ENCODE measurements at places on chromosomes 2 and 18.

DNA sequence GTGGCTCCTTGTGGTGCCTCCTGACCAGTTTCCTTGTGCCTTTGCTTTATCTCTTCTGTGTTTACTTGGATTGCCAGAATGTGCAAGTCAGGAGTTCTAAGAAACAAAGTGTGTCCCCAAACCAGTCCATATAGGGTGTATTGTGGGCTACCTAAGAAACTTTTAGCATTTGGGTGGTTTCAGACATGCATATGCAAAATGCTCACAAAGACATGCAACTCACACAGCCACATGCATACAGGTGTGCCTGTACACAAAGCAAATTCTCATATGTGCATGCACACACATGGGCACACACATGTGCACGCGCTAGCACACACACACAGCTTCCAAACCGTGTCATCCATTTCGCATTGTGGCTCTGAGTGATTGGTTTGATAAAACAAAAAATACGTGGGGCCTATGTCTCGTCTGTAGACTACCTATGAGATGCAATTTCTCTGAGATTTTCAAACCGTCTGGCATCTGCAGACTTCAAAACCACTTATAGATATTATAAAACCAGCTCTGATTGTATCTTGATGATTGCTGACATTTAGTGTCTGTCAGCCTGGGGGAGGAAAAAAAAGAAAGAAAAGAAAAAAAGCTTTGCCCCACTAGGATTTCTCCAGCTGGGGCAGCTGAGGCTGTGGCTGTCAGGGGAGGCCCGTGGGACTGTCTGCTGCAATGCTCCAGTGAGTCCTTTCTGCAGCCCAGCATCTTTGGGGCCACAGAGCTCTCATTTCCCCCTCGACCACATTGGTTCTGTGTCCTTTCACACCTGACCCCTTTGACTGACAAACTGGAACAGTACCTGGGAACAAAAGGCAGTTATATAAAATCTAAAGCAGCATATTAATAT lies 556.1 kb downstream of the CMPK2 start:
- no peak for DNase-seq
- no peaks in the 10 kb centered on the region for H3K27me3 ChIP-seq
- H3K36me3 ChIP-seq = no peaks in the 10 kb centered on the region

DNA sequence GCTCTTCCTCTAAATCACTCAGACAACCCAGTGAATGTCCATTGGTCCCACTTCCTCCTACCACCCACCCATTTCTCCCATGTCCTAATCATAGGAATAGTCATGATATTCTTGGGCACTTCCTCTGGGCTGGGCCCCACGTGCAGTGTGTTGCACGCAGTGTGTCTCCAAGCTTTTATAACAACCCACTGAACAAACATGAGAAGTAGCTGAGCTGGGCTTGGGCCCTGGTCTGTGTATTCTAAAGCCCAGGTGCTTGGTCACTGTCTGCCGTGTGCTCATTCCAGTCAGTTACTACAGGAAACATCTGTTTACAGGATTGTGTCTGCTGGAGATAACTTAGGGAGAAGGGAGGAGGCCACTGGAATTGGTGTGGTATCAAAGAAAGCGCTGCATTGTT lies 64.2 kb upstream of the THOC1 start:
- no peaks in the 10 kb centered on the region for H3K4me1 ChIP-seq
- no peak overlapping the region for H3K27ac ChIP-seq
- H3K27me3 ChIP-seq = peaks cover 2% of the 10 kb centered on the region
- DNase-seq = no peak
- H3K36me3 ChIP-seq = no peaks in the 10 kb centered on the region

GRCh38 chr2:178718988-178719387 lies 88.2 kb downstream of the TTN start:
- H3K4me1 ChIP-seq = no peaks in the 10 kb centered on the region
- no peak overlapping the region for H3K4me3 ChIP-seq
- no peak overlapping the region for H3K27ac ChIP-seq

- no peak for DNase-seq
- no peaks in the 10 kb centered on the region for H3K36me3 ChIP-seq
- no peak overlapping the region for H3K27ac ChIP-seq
- H3K4me1 ChIP-seq = no peaks in the 10 kb centered on the region
Observed at GRCh38 chr2:138626148-138626547, 124.6 kb downstream of the SPOPL start.

DNA sequence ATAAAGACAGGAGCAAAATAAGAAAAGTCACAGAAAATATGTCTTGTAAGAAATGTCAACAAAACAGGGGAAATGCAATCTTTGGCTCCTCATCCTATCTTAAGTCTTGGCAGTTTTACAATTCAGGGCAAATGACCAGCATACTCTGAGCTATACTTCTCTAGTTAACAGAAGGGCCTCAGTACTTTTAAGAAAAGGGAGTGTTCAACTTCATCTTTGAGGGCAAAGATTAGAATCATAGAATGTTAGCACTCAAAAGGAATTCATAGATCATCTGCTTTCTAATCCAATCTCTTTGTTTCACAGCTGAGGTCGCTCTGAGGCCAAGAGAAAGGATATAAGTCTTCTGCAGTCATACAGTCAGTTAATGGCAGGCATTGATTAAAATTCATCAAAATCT lies 174.0 kb upstream of the NT5C1B start:
- peaks cover 3% of the 10 kb centered on the region for H3K36me3 ChIP-seq
- H3K4me3 ChIP-seq = no peak overlapping the region
- H3K27me3 ChIP-seq = no peaks in the 10 kb centered on the region
- no peak overlapping the region for H3K27ac ChIP-seq
- H3K4me1 ChIP-seq = no peaks in the 10 kb centered on the region
- DNase-seq = no peak

- H3K4me1 ChIP-seq = no peaks in the 10 kb centered on the region
- no peak for DNase-seq
- no peaks in the 10 kb centered on the region for H3K36me3 ChIP-seq
- H3K27me3 ChIP-seq = peaks cover 4% of the 10 kb centered on the region
- no peak overlapping the region for H3K27ac ChIP-seq
Observed at GRCh38 chr2:31122133-31122532, 16.1 kb downstream of the GALNT14 start.

GRCh38 chr2:198055716-198056115 lies 251.3 kb downstream of the PLCL1 start:
- no peak for DNase-seq
- no peaks in the 10 kb centered on the region for H3K4me1 ChIP-seq
- H3K36me3 ChIP-seq = no peaks in the 10 kb centered on the region
- H3K27me3 ChIP-seq = peaks cover 2% of the 10 kb centered on the region
